ENCODE measurements at places on chromosomes 3 and 15.
A peak's percentile ranks its signal among the peaks of the same experiment; 100 is the strongest.

DNA sequence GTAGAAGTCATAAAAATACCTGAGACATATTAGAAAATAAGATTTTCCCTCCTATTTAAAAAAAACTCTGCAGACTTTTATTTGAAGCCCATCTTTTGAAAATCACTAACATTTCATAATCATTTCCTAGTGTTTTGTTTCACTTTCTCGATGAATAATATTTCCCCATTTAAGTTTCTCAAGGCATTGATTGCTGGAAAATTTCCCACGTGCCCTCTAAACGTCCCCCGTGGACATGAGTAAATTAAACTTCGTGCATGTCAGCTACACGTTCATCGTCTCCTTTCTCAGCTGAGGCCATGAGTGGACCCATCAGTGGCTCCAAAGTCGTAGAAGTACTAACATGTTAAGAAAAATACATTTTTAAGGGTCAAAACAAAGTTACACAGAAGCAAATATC is 2.0 kb upstream of the TM2D3 start:
- no peak for DNase-seq

- peak; percentile 29 for DNase-seq
These were observed 92.1 kb upstream of the CHD2 start for GRCh38 chr15:92807971-92808571.

DNA sequence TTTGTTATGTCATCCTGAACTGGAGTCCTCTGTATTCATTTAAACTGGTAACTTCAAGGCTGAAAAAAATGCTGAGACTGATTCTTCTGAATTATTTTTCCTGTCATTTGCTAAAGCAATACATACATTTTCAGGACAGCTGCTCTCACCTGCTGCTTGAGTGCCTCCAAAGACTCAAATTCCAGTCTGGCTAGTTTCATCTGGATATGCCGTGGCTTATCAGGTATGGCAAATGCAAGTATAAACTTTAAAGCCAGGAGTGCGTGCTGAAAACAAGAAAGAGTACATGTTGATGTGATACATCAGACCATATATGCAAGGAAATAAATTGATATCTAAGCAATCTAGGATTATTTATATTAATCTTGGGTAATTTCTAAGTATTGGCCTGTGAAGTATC is 146.1 kb downstream of the SNRK start:
- DNase-seq = no peak

DNA sequence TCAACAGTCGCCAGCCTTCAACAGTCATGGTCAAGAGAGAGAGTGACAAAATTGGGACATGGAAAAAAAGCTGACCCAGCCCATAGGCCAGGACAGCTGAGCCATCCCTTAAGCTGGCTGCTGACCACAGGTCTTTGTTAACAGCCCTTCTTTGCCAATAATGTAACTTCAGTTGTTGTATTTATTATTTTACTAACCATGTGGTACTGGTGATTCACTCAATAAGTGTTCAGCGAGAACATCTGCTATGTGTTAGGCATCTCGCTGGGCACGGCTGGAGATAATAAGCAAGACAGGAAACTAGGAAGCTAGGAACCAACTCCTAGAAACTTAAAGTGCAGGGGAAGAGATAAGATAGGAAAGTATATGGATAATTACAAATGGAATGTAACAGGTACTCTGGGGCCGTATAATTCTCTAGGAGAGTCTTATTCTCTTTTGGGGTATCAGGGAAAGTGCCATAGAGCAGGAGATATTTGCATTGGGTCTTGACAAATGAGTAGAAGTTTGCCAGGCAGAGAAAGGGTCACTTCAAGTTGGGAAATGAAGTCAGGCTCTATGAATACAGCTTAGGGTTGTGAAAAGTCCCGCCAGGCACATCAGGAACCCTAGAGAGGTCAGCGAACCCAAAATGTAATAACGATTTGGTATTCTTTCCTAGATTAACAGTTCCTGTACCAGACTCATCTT is 84.0 kb upstream of the TRA2B start:
- DNase-seq = no peak

DNA sequence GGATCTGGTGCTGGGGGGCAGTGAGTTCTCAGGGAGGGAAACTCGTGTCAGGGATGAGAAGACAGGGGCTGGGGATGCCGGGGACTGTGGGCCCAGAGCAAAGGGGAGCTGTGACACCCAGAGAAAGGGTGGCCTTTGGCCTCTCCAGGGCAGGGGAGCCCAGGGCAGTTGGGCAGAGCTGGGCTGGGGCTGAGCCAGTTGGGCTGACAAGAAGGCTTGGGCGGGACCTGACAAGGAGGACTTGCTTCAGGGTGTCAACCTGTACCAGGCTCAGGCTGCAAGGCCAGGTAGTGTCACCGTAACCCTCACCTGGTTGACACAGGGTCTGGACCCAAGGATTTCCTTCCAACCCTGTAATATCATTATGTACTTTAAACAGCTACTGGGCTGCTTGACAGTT is 13.2 kb upstream of the ANPEP start:
- no peak for DNase-seq

- DNase-seq = no peak
These were observed 39.6 kb downstream of the HGD start for GRCh38 chr3:120642368-120642948.

DNA sequence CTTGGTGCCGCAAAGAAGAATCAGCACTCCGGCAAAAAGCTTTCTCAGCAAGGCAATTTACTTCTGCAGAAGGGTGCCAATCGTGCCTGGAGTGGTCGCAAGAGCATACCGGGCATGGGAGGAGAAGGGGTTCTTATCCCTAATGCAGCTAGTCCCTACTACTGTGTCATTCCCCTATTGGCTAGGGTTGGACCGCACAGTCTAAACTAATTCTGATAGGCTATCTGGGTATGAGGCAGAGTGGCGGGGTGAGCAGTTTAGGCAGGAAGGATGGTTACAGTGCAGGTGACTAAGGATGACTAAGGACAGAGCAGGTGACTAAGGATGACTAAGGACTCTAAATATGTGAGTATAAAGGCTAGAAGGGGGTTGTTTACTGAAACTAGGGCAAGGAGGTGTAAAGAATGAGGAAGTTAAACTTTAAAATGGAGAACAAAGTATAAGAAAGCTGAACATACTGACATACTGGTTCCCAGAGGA is 52.9 kb downstream of the PGBD4 start:
- no peak for DNase-seq

Data from hippocampal formation (tissue), 2 donors.